Smooth muscle cell of trachea (primary cell): ENCODE measurements at places on chromosomes 3 and 15. TPM values are rescaled to one million over a fixed set of nuclear protein-coding genes. Genes with fewer than 3 reads are reported as not detected.

Gene WDR5B
- total RNA-seq = 6.1 TPM in 2 replicates

Gene ECE2
- total RNA-seq = under 0.01 TPM in 1 of 2 replicates, not detected in the other

Gene KIF15
- total RNA-seq = 1.3 and 19.1 TPM in 2 replicates

Gene TMEM212
- not detected in 2 replicates for total RNA-seq

Gene SEMA3B
- 26.0 and 88.5 TPM in 2 replicates for total RNA-seq

Gene IQCF5
- total RNA-seq = not detected in 2 replicates

Gene SLC22A14
- 0.15 TPM in 1 of 2 replicates, not detected in the other for total RNA-seq

Gene GOLGA6L6
- not detected in 2 replicates for total RNA-seq

Gene PYGO1
- 9.0 and 11.2 TPM in 2 replicates for total RNA-seq

Gene PCOLCE2
- total RNA-seq = 98.7 and 137 TPM in 2 replicates

Gene DNAH1
- 1.9 and 5.0 TPM in 2 replicates for total RNA-seq

Gene NANOGP8
- 0.15 and 0.33 TPM in 2 replicates for total RNA-seq

Gene RNU5B-1
- total RNA-seq = not detected in 2 replicates

Gene SLC24A5
- total RNA-seq = not detected in 2 replicates

Gene PIGZ
- 2.8 and 3.6 TPM in 2 replicates for total RNA-seq

Gene BUB1B
- 1.8 and 33.3 TPM in 2 replicates for total RNA-seq

Gene TF
- 0.17 TPM in 1 of 2 replicates, not detected in the other for total RNA-seq

Gene LTF
- not detected in 2 replicates for total RNA-seq

Gene DNASE1L3
- total RNA-seq = not detected in 2 replicates

Gene FOXP1
- 58.8 and 93.0 TPM in 2 replicates for total RNA-seq

Gene MCTP2
- 18.9 and 19.6 TPM in 2 replicates for total RNA-seq

Gene ADCY5
- total RNA-seq = 0.44 and 0.66 TPM in 2 replicates

Gene FBXO40
- under 0.01 TPM in 1 of 2 replicates, not detected in the other for total RNA-seq

Gene ARID3B
- total RNA-seq = 1.0 and 1.5 TPM in 2 replicates

Gene CCRL2
- 0.29 and 0.83 TPM in 2 replicates for total RNA-seq

Gene MORC1
- not detected in 2 replicates for total RNA-seq

Gene SCN5A
- total RNA-seq = 0.29 and 1.2 TPM in 2 replicates

Gene CAMP
- total RNA-seq = not detected in 2 replicates

Gene CFAP91
- 0.33 and 0.44 TPM in 2 replicates for total RNA-seq

Gene XCR1
- total RNA-seq = under 0.01 TPM in 1 of 2 replicates, not detected in the other

Gene ADPRH
- total RNA-seq = 3.6 and 4.3 TPM in 2 replicates

Gene MLF1
- 11.9 and 12.7 TPM in 2 replicates for total RNA-seq

Gene CTXND1
- under 0.01 TPM in 1 of 2 replicates, not detected in the other for total RNA-seq

Gene AHSG
- not detected in 2 replicates for total RNA-seq

Gene CELSR3
- 1.0 and 3.5 TPM in 2 replicates for total RNA-seq

Gene POC1A
- total RNA-seq = 5.5 and 15.0 TPM in 2 replicates

Gene SLITRK3
- not detected in 2 replicates for total RNA-seq
